GM03348 (cell line): ENCODE measurements at places on chromosomes 5 and 9.

DNA sequence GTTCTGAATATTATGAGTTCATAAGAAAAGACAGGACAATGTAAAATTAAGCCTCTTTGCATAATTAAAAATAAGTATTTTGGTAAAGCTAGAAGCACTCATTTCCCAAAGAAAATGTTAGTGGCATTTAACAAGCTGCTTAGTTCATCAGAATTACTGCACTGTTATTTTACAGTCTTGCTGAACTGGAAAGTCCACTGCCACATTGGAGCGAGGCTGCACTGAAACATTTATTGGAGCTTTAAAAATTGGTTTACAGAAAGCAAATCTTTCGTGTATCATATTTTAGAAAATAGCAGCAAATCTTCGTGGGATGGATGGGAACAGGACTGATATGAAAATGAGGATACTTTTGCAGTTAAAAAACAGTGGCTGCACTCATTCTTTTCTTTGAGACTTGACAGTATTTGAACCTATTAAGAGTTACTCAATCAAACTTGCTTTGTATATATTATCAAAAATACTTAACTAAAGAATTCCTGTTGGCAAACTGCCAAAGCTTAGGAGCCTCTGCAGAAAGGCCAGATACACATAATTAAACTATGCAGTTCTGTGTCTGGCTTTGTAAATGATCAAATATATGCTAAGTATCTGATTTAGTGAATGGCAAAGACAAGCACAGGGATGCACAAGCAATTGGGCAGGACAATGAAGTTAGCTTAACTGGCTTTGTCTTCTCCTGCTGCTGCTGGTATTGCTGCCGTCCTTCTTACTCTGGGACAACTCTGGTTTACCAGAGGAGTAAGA, 16.5 kb upstream of the FBXL7 start:
- no peak for DNase-seq

- DNase-seq: no peak
Measured at GRCh38 chr5:99355881-99356280, 427.1 kb upstream of the CHD1 start.

DNA sequence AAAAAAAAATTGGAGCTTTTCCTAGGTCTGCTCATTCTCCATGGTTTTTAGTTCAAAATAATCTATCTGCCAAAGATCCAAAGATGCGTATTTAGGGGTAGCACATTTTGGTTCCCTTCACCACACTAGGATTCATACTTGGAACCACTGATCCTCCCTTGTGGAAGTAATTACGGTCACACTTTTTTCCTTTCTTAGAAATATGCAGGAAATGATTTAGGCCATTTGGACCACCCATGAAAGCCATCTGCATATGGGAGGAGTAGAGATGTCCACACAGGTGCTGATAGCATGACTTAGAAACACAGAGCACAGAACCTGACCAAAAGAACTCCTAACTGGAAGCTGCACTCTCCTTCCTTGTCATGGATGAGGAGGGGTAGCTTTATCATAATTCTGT, 105.9 kb upstream of the RAI14 start:
- no peak for DNase-seq

DNA sequence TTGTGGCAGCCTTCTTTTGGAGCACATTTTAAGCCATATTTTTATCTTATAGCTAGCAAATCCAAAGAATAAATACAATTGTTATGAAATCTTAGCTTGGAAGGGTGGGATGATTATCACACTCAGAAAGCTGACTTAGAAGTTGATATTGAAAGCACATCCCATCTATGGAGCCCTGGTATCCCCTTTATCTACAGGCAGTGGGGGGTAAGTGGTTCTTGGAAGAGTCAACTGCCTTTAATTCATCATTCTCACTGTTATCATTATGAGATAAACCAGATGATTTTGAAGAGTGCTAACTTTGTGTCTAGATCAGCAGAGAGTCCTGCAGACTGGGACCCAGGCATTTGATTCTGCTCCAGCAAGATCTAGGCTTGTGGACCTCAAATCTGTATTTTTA, 3.0 kb downstream of the LCP2 start:
- no peak for DNase-seq

DNA sequence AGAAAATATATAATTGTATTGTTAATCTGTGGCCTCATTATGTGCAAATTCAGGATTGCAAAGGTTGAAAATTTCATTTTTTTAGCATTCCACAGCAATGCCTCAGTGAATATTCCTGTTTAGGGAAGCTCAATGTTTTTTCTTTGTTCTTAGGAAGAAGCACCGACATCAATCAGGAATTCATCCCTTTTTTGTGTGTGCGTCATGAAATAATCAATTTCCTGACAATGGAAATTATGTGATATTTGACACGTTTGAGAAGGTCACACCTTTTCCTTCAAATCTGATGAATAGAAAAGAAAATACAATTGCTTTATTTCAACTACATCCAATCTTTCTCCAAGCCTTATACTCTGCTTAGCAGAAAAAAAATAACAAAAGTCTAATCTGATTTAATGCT, 662.8 kb upstream of the FTMT start:
- no peak for DNase-seq

DNA sequence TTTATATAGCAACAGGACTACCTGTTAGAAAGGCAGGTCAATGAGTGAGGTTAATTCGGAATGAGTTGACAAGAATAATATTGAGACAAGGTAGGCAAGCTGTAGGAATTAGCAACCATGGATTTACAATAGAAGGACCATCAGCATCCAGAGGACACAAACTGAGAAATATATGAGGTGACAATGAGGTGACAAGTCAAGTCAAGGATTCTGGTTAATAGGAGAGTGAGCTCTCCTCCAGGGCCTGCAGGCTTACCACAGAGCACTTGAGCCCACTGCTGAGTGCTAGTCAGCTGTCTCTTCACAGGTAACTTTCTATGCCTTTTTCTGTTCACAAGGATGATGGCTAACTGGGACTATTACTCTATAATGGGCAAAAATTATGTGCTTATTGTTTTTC, 227.2 kb downstream of the MRPS30 start:
- DNase-seq: no peak
